ELF-1 (cell line): ENCODE measurements at places on chromosomes 6 and 20.

DNA sequence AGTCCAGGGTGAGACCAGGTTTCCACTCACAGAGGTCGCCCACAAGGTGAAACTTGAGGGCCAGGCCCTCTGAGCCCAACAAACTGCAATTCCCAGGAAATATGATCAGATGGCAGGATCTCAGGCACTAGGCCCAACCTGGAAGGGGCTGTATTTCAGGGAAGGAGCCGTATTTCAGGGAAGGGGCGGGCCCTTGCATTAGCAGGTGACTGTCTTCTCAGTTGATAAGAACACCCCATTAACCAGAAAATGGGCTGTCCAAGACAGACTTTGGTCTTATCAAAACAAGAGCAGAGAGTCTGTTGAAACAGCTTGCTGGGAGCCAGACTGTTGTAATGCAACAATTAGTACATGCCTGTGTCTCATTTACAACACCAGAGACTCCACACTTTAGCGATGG lies 10.9 kb upstream of the BNIP5 start:
- DNase-seq = no peak

DNA sequence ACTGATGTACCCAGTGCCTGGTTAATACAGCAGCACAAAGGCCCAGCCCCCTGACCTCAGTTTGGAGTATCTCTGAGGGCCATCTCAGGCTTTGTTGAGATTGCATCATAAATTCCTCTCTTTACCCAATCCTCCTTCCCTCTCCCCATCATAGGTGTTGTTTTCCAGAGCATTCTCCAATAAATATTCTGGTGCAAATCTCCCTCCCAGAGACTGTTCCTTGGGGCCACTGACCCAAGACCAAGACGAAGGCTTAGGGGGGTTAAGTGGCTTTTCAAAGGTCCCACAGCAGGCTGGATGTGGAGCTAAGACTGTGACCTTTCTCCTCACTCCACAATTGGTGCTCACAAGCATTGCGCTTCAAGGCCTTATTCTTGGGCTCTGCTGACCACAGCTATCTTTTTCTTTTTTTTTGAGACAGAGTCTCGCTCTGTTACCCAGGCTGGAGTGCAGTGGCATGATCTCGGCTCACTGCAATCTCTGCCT lies 72.4 kb upstream of the ZMYND8 start:
- no peak for DNase-seq

DNA sequence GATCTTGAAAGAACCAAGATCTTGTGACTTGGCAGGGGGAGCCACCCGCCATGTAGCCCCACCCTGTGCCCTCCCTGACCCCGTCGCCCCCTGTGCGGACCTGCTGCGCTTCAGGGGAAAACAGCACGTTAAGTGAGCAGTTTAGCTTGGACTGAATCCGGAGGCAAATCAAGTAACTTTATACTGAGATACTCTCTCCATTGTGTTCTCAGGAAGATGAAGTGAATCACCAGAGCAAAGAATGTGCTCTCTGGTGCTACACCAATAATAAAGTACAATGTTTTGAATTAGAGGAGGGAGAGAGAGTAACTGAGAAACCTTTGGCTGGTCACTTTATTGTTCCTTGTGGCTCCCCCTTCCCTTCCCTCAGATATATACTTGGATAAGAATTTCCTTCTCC lies 83.4 kb downstream of the TXNDC5 start:
- no peak for DNase-seq

GRCh38 chr20:4788314-4788713 lies 66.6 kb downstream of the PRND start:
- no peak for DNase-seq

- DNase-seq = no peak
Measured at GRCh38 chr6:14795451-14795850, 450.4 kb upstream of the JARID2 start.

DNA sequence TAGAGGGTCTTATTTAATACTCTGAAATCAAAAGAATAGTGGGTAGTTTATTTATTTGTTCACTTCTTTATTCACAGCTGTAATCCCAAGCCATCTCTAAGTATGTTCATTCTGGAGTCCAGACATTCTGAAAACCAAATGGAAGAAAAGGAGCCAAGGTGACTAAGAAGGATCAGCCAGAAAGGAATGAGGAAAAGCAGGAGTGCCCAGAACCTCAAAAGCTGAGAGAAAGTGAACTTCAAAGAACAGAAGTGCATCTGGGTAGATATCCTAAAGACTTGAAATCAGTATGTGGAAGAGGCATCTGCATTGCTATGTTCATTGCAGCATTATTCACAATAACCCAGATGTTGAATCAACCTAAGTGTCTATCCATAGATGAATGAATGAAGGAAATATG lies 94.8 kb downstream of the VIP start:
- no peak for DNase-seq

DNA sequence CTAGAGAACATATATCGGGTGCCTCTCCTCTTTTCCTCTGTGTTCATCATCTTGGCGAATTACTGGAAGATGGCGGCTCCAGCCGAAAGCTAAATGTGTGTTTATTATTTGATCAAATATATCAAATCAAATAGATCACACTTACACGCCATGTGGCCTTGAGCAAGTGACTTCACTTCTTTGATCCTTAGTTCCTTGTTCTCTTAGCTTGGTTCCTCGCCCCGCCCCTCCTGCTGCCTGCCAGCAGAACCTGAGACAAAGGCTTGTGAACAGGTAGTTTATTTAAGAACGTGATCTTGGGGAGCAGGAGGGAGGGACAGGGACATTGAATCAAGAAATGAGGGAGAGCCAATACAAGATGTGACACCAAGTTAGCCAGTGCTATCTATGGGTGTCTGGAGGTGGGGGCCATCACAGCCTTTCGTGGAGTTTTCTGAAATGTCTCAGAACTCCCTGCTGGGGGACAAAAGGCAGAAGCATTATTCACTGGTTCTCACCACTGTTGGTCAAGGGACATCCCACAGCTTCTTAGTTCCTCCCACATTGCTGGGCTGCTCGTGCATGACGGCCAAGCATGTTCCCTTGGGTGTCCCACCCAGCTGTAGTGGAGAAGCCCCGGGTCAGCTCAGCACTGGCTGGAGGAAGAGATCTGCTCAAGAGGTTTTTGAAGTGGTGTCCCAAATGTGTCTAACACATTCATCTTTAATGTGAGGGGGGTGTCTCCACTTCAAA lies 44.9 kb upstream of the RNF24 start:
- DNase-seq = no peak

DNA sequence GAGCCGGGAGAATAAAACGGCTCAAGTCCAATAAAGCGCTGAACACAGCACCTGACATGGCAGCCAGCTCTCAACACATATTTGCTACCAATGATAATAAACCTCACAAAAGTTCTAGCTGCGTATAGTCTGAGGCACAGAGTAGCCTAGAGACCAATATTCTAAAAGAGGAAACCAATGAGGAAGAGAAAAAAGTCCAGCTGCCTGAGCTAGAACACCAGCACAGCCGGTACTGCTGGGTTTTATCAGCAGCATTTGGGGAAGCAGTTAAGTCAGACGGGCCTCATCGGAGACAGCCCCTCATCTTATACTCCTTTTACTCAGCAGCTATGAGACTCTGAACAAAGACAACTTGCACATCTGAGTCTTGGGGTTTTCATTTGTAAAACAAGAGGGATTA lies 2.4 kb upstream of the RTF2 start:
- no peak for DNase-seq

GRCh38 chr6:7254980-7255835 lies 57.8 kb downstream of the SSR1 start:
- no peak for DNase-seq

GRCh38 chr6:122128445-122128844 lies 271.0 kb upstream of the HSF2 start:
- DNase-seq = no peak

- no peak for DNase-seq
Measured at GRCh38 chr6:105452924-105453756, 50.3 kb upstream of the PREP start.

- no peak for DNase-seq
Measured at GRCh38 chr6:128339635-128340450, 180.6 kb downstream of the PTPRK start.

DNA sequence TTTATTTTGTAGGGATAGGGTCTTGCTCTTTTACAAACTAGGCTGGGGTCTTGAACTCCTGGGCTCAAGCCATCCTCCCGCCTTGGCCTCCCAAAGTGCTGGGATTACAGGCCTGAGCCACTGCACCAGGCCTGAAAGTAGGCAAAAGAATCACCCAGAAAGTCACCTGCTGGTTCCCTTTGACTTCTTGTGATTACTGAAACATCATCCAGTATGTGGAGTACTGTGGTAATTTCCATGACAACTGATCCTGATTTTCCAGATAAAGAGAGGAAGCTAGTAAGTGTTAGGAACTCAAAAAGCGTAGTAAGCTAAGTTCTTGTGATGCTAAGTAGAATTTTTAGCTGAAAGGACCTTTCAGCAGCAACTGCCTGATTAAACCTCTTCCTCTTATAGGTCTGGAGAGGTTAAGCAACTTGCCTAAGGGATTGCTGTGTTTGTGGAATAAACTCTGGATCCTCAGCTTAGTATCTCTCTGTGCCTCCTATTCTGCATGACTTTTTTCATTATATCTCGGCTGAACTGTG lies 16.8 kb downstream of the RALY start:
- DNase-seq = peak; percentile 52

DNA sequence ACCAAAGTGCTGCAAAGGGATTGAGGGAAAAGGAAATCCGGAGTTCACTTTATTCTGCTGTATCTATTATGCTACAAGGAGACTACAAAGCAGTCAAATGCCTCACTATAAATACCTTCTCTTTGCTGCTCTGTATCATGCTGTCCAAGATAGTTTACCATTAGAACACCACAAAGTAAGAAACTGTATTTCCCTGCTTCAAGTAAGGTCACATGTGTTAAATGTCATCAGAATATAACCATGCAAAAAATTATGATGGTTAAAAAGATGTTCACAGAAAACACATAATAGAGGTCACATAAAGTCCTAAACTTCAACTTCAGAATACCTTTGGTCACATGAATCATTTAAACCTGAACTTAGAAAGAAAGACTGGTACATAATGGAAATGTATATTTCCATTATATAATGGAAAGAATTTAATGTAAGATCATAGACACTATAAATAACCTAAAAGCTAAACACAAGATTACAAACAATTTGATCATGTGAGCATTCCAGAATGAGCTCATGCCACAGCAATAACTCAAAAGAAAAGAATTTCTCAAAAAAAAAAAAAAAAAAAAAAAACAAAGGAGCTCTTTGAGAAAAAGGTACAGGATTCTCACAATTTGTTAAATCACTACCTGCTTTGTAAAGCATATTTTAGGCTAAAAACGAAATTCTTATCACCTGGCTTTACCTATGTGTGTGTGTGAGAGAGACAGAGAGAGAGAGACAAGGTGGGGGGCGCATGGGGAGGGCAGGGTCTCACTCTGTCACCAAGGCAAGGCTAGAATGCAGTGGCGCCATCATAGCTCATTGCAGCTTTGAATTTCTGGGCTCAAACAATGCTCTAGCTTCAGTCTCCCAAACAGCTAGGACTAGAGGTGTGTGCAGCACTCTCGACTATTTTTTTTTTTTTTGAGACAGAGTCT lies 58.7 kb downstream of the KIF13A start:
- DNase-seq = no peak

- no peak for DNase-seq
Measured at GRCh38 chr6:55818482-55818881, 56.9 kb downstream of the BMP5 start.

DNA sequence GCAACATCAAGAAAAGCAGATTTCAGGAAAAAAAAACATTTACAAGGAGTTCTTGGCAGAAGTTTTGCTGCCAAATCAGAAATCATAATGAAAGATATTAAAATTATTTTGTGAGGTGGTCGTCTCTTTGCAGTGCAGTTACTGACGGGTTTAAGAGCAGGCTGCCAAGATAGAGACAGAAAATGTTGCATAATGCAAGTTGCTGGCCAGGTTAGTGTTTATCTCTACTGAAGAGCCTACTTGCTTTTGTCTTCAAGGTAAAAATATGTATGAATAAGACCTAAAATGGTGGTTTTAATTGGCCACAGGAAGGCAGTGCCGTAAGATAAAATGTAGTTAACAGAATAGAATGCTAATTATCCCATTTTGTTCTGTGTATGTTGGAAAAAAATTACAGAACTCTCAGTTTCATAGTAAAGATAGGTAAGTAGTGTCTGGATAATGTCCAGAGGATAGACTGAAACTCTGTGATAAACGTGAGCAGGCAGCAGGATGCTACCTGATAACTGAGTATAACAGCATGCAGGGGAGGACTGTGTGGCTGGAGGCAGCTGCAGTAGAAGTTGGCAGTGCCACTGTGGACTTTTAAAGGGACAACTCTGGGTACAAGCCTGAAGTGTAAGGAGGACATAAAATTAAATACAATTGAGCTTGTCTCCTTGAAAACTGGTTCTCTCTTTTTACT lies 13.9 kb downstream of the FOXO3 start:
- DNase-seq = no peak

- no peak for DNase-seq
Measured at GRCh38 chr6:48757661-48758060, 646.7 kb upstream of the PTCHD4 start.

- no peak for DNase-seq
Measured at GRCh38 chr6:6681075-6681849, 92.7 kb downstream of the LY86 start.

- no peak for DNase-seq
Measured at GRCh38 chr6:85945459-85946185, 302.9 kb upstream of the SYNCRIP start.

GRCh38 chr6:152246554-152247337 lies 390.4 kb downstream of the SYNE1 start:
- DNase-seq = no peak

DNA sequence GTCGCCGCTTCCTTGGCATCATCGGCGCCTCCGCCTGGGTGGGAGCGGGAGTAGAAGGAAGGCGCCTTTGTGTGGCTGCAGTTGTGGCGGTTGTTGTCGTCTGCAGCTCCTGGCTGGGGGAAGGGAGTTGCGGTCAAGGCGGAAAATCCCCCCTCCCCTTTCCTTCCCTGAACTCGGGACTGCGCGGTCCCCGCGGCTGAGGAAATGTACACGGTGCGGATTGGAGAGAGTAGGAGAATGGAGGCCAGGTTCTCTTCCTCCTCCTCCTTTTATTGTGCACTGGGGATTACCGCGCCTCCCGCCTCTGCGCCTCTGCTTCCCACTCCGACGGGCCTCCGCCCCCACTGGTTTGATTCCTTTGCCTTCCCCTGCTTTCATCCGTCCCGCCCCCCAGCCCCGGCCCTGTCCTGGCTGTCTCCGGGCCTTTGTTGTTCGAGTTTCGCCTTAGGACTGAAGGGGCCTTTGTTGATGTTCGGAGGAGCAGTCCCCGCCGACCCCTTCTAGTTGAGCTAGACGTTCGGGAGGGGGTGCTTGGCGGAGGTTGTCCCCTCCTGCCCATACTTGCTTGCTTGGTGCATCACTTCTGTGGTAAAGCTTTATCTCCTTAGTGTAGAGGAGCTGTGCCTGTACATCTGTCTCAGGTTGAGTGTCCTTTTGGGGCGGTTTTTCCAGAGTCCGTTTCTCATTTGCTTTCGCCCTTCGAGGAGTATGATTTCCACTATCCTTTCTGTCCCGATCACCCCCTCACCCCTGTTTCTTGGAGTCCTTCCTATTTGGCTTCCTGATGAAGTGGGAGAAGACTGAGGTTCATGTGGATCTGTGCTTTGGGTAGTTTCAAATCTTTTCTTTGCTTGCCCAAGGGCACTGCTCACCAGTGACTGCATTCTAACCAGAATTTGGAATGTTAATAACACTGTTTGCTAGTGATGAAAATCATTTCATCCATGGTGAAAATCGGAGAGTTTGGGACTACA lies 764 bp downstream of the ZNF292 start:
- peak; percentile 92 for DNase-seq
